ENCODE measurements at places on chromosomes 5 and 9.

- no peak for DNase-seq
Measured at GRCh38 chr9:137580209-137580953, 1.7 kb upstream of the DPH7 start.

DNA sequence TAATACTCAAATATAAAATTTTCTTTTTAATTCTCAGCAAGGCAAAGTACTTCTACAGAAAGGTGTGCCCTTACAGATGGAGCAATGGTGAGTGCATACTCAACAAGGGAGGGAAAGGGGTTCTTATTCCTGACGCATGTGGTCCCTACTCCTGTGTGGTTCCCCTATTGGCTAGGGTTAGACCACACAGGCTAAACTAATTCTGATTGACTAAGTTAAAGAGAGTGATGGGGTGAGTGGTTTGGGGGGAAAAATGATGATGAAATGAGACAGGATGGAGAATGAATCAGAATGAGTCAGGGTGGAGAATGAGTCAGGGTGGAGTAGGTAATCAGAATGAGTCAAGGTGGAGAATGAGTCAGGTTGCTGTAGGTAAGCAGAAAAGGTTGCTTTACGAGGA, 22.9 kb upstream of the HMGCS1 start:
- DNase-seq, result no peak

DNA sequence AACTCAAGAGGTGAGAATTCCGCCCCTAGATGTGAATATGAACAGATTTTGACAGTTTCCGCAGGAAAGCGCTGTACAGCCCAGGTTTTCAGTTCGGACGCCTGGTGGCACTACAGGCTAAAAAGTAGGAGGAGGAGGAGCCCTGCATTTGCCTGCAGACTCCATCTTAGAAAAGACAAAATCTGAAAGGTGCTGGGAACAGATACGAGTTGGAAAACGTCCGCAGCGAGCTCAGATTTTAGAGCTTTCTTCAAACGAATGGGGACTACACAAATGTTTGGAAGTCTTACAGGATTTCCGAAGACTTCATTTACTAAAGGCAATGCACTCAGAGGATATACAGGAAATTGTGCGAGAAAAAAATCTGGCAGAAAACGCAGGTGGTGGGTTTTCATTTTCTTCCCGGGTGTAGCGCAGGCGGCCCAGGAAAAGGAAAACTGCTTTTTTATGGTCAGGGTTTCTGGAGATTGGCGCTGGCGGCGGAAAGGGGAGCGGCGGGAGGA, 9.9 kb upstream of the PCDHB2 start:
- no peak for DNase-seq

DNA sequence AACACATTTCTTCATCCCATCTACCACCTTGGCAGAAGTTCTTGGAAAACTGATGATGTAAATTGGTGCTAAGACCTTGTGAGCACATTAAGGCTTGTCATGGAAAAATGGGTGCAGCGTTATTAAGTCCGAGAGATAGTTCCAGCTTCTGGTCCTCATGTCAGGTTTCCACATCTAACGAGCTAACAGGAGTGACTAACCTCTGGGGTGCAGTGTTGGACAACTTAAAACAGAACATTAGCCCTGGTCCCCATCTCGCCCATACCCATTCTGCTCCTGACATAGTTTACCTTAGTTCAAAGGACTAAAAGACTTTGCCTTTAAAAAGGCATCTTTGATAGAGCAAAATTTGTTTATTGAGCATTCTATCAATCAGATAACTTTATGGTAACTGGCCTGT, 128.0 kb downstream of the SLC1A3 start:
- DNase-seq, result no peak

DNA sequence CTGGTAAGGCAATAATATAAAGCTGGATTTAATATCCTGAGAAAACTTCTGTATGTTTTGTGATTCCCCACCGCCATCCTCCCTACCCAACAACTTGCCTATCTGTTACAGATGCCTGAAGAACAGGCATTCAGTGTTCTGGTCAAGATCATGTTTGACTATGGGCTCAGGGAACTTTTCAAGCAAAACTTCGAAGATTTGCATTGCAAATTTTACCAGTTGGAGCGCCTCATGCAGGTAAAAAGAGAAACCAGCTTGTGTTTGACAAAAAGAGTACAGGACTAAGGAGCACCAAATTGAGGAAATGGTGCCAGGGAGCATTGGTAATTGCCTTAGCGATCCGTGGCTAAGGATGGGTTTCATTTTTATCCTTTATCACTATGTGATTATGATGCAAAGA, 40.0 kb downstream of the GPR21 start:
- DNase-seq, result no peak

GRCh38 chr9:20480249-20480648, 142.1 kb downstream of the MLLT3 start:
- no peak for DNase-seq

GRCh38 chr5:72032788-72033187, 74.5 kb upstream of the MAP1B start:
- no peak for DNase-seq

DNA sequence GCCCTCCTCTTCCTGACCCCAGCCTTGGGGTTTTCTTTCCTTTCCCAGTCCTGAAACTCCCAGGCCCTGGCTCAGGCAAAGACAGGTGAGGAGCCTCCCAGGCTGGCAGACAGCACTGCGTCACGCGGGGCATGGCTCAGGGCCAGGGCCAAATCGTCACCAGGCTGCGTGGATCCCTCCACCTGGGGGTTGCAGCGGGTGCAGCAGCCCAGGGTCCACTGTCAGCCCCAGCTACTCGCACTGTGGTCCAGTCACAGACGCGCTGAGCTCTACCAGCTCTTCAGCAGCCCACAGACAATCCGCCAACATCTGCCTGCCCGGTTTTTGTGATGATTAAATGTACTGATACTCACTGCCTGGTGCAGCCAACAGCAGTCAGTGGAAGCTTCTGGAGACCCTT, 12.1 kb downstream of the FAM78A start:
- DNase-seq, result no peak

DNA sequence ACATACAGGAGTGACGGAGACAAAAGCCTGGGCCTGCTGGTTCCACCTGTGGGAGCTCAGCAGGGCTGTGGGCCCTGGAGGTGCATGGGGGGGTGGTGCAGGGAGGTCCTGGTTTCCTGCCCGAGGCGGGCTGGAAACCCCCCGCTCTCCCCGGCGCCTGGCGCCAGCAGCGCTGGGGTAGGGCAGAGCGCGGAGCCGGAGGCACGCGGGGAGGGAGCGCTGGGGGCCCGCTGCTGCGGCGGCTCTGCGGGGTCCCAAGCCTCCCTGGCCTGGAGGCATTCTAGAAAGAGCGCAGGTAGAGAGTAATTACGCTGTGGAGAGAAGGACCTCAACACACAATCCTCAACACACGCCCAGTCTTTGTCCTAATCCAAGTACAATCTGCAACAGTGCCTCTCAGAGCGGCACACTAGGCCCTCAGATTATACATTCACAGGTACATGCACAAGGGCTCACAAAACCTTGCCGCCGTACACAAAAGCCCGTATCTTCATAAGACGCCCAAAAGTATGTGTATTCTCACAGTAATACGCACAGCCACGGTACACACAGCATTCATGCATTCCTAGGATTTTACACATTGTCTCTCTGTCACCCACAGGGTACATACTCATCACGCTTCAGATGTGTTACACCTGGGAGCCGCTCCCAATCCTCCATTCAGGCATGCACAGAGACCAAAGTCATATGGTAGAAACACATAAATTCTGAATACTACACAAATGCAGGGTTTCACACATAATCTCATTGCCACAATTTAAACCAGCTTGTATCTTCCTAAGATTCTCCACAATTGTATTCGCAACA, 2.1 kb upstream of the HAND1 start:
- DNase-seq, result no peak

DNA sequence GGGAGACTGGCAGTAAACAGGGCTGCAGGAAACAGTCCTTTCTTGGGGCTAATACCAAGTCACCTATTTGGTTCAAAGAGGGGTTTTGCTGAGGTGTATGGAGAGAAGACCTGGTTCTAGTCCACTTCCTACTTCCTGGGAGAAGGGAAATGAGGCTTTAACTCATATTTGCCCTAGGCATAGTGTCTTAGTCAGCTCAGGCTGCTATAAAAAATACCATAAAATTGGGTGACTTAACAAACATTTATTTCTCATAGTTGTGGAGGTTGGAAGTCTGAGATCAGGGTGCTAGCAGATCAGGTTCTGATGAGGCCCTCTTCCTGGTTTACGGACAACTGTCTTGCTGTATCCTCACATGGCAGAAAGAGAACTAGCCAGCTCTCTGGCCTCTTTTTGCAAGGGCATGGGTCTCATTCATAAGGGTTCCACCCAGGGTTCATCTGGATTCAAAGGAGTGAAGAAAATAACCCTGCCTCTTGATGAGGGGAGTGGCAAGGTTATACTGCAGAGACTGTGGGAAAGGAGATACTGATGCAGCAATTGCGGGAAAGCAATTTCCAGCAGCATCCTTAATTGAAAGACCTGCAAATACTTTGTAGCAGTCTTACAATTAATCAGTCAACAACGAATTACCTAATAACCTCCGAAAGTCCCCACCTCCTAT, 40.5 kb downstream of the ANKDD1B start:
- no peak for DNase-seq

GRCh38 chr5:138979684-138980280, 104.6 kb upstream of the LRRTM2 start:
- DNase-seq, result no peak

DNA sequence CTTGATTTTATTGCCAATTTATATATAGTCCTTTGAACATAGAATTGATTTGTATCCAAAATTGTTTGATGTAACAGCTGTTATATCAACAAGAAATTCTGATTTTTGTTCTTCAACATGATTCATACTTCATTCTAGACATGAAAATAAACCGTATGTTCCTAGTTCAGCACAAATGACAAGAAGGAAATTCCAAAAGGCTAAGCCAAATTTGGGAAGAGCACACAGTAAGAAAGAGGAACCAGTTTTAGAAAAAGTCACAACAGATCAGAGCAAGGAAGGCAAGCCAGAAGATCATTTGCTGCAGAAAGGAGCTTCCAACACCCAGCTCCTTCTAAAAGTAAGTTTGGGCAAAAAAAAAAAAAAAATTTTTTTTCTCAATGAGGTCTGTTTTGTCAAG, 65.0 kb upstream of the MCCC2 start:
- no peak for DNase-seq

GRCh38 chr9:114318416-114318815, 4.5 kb upstream of the ORM1 start:
- DNase-seq, result no peak

DNA sequence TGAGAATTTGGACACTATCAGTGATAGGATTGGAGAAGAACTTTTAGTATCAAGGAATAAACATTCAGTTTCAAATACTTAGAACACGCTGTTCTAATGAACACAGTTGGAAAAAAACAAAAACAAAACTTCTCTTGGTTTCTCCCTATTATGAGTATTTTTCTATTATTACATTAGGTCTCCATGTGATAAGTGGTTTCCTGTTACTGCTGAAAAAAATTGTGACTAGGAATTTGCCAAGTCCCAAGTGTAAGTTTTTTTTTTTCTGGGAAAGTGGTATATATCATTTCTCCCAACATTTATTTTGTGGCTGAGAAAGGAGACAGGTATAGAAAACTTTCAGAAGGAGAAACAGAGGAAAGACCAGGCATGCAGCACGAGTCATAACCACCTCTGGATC, 41.1 kb downstream of the PCSK1 start:
- no peak for DNase-seq

- no peak for DNase-seq
Measured at GRCh38 chr9:71944754-71945375, 33.4 kb downstream of the C9orf85 start.

DNA sequence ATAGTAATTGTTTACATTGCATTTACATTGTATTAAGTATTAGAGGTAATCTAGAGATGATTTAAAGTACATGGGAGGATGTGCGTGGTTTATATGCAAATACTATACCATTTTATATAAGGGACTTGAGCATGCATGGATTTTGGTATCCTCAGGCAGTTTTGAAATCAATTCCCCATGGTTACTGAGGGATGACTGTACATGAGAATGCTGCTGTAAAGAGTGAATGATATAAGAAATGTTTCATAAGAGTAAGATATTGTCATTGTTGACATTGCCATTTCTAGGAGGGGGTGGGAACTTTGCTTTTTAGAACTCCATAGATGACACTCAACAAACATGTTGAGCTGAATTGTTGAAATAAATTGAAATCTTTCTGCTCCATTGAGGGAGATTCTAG, 185.0 kb downstream of the SEMA6A start:
- no peak for DNase-seq

- no peak for DNase-seq
Measured at GRCh38 chr9:129989740-129990139, 53.2 kb downstream of the FNBP1 start.

DNA sequence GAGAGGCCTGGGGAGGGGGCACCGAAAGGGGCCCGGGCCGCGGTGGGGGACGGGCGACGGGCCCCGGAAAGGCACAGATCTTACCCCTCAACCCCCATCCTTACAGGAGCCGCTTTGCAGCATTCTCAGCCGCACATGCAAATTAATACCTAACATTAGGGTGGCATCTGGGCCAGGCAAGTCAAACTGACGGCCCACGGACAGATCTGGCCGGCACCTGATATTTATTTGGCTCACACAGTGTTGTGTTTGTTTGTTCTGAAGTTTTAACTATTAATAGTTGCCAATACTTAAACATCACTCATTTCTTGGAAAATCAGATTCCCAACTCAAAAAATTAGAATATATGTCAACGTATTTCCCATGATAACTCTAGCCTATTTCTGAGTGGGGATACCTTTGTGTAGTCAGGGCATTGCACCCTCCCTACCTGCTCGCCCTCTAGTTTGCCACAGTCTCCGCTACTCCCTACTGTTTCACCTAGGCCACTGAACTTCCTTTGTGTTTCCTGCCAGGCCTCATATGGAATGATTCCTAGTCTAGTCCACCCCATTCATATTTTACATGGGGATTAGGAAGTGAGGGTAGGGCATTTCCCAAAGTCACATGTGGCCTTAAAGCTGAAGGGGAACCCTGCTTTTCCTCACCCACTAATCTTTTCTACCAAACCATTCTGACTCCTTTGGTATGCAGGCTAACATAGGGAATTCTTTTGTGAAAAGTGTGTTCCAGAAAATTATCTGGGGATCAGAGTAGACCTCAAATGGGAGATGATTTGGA, 71.9 kb upstream of the LARP1 start:
- no peak for DNase-seq

- no peak for DNase-seq
Measured at GRCh38 chr5:9104571-9105339, 441.1 kb downstream of the SEMA5A start.

GRCh38 chr5:927172-928015, 34.7 kb downstream of the TRIP13 start:
- DNase-seq, result no peak

DNA sequence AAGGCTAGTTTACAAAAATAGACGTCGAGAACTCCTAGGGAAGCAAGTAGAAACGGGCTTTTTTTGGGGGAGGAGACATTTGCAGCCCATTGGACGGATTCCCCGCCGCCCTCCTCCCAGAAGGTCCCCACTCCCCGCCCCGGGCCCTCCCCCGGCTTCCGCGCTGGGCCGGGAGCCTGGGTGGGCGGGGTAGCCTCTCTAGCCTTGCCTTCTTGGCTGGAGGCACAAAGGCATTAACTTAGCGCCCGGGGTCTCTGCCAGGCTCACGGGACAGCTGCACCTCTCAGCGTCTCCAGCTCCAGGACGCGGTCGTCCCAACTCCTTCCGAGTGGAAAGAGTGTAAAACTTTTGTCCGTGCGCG, at the start of gene DMRTA1:
Gene DMRTA1 (plus strand): TSS at position 236 of the 361 bp plus-strand sequence. CDS start 242 bp downstream, outside the sequence.
- no peak for DNase-seq
